Activated CD8-positive, alpha-beta T cell treated with anti-CD3 and anti-CD28 coated beads for 36 hours (primary cell): ENCODE measurements at places on chromosomes 2 and 18.

DNA sequence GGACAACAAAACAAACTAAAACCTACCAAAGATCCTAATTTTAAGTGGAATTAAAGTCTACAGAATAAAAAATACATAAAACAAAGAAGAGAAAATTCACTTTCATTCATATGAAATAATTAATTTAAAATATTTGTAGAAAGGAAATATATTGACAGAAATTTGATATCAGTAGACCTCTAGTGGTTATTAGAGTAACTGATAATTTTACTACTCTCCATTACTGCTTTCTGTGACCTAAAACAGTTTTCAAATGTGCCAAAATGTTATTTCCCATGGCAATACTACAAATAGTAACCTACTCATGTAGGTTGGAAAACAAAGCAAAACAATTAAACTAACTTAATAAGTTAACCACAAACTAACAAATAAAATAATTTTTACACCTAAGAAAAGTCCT lies 147.1 kb downstream of the NOL4 start:
- no peak for DNase-seq

GRCh38 chr18:74498712-74499627 lies 2.8 kb downstream of the CNDP2 start:
- peak; percentile 91 for DNase-seq

GRCh38 chr2:11446733-11447248 lies 19.2 kb downstream of the E2F6 start:
- peak; percentile 63 for DNase-seq

- peak; percentile 25 for DNase-seq
These were observed 173.5 kb downstream of the ALK start for GRCh38 chr2:29747786-29748470.

GRCh38 chr2:53170466-53170865 lies 597.1 kb upstream of the CHAC2 start:
- DNase-seq, result no peak

DNA sequence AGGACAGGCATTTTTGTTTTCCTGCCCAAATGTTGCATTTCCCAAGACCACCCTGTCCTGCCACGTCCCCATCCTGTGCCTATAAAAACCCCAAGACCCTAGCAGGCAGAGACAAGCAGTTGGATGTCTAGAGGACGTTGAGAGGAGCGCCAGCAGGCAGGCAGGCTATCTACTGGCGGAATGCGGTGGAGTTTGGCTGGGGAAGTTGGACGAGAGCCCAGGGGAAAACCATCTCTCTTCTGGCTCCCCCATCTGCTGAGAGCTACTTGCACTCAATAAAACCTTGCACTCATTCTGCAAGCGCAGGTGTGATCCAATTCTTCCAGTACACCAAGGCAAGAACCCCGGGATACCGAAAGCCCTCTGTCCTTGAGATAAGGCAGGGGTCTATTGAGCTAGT lies 72.5 kb downstream of the ARL6IP6 start:
- DNase-seq, result no peak

DNA sequence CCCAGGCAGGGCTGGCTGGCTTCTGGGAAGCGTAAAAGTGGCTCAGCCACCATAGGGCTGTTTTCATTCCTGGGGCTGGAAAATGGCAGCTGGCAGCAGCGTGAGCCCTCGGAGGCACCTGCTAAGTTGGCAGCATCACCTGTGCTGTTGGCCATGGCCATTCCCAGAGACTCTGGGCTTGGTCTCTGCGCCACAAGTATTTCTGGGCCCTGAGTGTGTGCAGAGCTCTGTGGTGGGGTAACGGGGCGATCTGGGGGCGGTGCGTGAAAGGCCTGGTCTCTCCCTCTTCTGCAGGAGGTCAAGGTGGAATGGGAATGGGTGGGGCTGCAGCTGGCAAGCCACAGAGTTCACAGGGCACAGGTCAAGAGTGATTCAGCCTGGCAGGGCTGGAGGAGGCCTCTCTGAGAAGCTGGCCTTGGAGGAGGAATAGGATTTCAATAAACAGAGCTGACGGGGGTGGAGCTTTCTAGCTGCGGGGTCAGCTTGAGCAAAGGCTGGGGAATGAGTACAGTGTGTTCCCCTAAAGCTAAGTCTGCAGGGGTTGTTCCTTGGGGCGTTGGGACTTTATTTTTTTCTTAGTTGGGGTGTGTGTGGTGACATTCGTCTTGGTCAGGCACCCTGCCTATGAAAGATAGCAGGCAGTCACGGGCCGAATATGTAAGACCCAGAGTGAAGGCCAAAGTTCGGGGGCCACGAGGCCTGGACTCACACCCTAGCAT lies 10.3 kb upstream of the NTSR2 start:
- DNase-seq, result no peak

- DNase-seq, result no peak
These were observed 708.5 kb upstream of the FAM98A start for GRCh38 chr2:34307636-34308035.

DNA sequence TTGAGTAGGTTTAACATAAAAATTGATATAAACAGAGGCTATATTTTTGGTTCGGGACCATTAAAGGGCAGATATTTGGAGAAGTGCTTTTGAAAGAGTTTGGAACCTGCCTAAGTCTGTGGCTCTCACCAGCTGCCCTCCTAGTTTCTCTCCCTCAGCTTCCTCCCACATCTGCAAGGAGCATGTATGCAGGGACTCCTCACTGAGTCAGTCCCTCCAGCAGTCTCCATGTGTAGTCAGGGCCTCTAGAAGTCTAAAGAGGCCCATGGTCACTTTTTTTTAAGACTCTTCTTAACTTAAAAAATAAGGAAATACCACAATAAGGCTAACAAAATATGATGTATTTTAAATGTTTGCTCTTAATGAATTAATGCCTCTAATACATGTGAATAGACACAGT lies 220.0 kb upstream of the TANK start:
- peak; percentile 2 for DNase-seq

DNA sequence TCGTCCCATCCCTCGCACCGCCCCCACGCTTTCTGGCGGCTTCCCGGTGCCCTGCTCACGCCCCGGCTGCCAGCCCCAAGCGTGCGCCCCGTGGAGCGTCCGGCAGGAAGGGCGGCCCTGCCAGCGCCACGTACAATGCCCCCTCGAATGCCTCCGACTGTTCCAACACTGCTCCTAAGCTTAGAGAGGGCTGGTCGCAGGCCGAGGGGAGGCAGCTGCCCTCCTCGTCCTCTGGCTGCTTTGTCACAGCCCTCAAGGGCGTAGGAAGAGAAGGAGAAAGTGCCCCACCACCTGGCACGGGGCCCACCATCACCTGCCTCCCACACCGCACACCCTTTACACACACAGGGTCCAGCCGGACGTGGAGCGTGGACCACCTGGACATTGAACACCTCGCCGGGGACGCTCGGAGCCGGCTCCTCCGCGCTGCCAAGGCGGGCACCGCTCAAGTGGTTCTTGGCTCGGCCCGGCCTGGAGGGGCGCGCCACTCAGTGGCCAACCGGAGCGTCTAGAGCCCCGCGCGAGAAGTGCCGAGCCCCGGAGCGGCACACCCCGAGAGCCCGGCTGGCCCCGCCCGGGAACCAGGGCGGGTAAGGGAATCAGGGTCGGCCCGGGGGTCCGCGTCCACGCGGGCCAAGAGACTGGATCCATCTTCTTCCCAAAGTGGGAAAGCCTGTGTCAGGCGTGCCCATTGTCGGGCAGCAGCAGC lies 830 bp downstream of the DNER start:
- peak; percentile 18 for DNase-seq

GRCh38 chr18:45355944-45356520 lies 259.2 kb upstream of the SLC14A2 start:
- DNase-seq, result no peak

DNA sequence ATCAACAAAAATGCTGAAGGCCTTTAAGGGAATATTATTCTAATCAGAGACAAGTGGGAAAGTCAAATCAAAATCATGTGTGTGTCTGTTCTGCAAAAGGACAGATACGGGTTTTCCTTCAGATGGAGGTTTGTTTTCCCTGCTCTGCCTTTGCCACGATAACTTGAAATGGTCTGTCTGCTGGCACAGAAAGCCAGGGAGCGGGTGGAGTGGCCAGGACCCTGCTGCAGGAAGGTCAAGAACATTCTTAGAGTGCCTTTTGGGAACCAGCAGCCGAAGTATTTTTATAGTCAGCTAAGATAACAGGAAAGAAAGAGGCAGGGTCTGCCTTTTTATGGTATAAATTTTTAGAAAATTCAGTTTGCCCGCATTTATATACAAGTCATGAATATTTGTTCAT lies 234.2 kb downstream of the LTBP1 start:
- DNase-seq, result no peak

DNA sequence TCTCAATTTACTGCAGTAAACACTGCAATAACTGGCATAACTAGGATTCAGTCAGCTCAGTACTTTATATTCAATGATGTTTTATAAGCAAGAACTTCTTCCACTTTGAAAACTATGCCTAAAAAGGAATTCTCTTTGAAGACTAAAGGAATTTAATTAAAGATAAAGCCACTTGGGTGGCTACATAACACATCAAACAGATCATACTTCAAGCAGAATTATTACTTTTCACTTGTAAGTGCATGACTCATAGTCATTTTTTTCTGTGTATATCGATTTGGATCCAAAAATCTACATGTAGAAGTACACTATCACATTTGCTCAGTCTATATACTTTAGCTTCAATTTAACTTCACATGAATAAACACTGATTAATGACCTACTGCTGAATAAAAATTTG lies 4.0 kb downstream of the KANSL1L start:
- no peak for DNase-seq

DNA sequence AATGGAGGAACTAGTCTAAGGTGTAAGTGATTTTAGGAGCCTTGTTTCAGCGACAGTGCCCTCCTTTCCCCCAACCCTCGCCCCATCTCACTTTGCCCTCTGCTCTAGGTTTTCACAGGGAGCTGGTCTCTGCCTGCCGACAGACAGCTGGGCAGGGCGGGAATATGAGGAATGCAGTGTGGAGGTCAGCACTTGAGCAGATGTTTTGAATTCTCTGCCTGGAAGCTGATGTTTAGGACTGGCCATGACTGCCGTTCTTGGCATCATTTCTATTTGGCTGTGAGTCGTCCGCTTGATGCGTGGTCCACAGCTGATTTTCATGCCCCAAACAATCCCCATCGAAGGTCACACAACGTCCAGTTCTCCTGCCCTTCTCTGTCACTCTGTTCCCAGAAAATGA lies 55.1 kb upstream of the SIX3 start:
- DNase-seq, result no peak

DNA sequence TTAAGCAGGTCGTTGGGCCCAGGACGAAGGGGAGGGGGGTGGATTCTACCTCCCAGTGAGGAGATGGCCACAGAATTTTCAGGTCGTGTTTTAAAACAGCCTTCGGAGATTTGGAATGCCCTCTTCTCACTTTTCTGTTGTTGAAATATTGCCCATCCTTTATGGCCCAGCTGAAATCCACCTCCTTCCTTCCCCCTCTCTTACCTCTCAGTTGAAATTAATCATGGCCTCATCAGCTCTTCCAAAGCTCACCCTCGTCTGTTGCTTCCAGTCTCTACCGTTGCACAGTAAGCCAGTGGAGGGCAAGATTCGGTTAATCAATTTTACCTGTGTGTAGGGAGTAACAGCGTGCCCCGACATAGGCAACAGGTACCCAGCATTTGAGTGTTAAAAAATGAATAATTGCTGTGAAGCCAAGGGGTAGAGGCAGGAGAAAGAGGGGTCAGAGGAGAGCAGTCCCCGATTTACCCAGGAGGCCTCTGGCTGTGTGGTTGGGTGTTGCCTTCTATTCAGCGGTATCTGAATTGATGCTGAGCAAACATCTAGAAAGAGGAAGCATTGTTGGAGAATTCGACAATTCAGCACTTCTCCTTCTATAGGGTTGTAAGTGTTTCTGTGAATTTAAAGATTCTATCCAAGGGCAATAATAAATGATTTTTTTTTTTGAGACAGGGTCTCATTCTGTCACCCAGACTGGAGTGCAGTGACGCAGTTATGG lies 8.6 kb upstream of the PDIA6 start:
- no peak for DNase-seq
